Thyroid gland (tissue), 4 donors: ENCODE measurements at places on chromosomes 1 and 21. TPM values are rescaled to one million over a fixed set of nuclear protein-coding genes. Genes with fewer than 3 reads are reported as not detected.

The PLA2G2F gene
- not detected for total RNA-seq

The TRAPPC3 gene
- 149 TPM for total RNA-seq

DNA sequence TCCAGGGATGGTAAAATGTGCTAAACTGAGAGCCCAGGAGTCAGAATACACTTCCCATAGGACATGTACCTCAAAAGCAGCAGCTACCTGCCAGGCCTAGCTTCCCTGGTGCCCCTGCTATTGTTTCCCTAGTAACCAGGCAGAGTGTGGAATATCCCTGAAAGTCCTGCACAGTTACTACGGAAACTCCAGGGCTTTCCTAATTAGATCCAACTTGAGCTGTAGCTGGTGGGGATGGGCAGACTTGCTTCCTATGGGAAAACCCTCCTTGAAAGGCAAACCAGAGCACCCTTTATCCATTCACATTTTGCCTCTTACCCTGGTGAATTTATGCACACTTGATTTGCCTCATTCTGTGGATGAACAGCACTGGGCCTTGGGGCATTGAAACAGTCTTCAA is 559.9 kb upstream of the PBX1 start:
- no peak for DNase-seq

GRCh38 chr21:45509566-45510465 is 32.4 kb downstream of the SLC19A1 start:
- no peak for DNase-seq

The FOXD2 gene
- total RNA-seq: 0.54 TPM
